ENCODE measurements at places on chromosomes 1 and 21. TPM values are rescaled to one million over a fixed set of nuclear protein-coding genes. Genes with fewer than 3 reads are reported as not detected.

The SPRR5 gene
- not detected for total RNA-seq

The SCAF4 gene
- total RNA-seq, result 10.8 TPM

The AK5 gene
- total RNA-seq, result 3.6 TPM

The PLEKHG5 gene
- total RNA-seq, result 63.7 TPM

The AUNIP gene
- 1.6 TPM for total RNA-seq

The RAB3B gene
- total RNA-seq, result 11.4 TPM

The PRDM16 gene
- total RNA-seq, result 0.12 TPM

The ACTRT2 gene
- not detected for total RNA-seq

The DENND2C gene
- total RNA-seq, result 1.3 TPM

The IRF6 gene
- total RNA-seq, result 0.82 TPM

The GOLT1A gene
- total RNA-seq, result not detected

The NUP210L gene
- total RNA-seq, result not detected

The COL9A2 gene
- 0.12 TPM for total RNA-seq

The MASP2 gene
- total RNA-seq, result not detected

DNA sequence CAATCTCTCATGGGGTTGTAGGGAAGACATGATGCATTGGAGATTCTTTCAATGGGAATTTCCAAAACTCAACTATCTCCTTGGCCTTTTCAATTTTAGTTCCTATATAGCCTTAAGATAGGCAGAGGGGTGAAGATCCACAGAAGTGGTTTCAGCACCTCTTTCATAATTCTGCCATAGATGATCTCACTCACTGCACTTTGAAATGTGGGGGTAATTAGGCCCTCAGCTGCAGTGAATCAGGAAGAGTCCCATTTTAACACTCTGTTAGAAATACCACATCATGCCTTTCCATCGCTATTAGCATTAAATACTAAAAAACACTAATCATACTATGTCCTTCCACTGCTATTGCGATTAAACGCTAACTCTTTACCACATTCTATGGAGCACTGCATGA lies 25.1 kb upstream of the EEIG2 start:
- DNase-seq, result no peak

- DNase-seq, result peak; percentile 76
These were observed 2.2 kb upstream of the IRF6 start for GRCh38 chr1:209808059-209808581.

- no peak for DNase-seq
These were observed 32.5 kb downstream of the PTP4A2 start for GRCh38 chr1:31905681-31906080.

GRCh38 chr1:243596431-243597062 lies 253.5 kb downstream of the AKT3 start:
- no peak for DNase-seq

DNA sequence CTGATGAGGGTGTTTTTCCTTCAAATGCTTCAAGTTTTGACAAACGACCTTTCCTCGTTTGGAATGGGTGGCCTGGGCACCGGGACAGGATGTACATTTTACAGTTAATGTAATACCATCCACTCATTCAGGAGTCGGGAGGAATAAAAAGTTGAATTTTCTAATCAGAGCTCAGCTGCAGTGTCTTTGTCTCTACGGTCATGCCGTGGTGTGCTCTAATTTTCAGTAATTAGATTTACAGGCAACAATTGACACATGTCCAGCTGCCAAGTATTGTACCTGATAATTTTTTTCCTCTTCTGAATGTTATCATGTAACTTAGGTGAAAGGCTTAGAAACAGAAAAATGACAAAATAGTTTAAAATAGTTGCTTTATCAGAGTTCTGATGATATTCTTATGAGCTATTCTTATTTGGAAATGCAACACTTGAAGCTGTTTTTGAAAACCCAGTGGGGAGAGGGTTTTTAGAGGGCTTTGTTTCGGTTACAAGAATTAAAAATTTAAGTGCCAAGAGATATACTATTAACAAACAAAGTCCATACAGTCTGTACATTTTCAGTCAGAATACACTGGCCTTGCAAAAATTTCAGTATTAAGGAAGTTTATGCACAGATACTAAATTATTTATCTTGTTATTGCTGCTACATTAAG lies 1.0 kb downstream of the CDKN2C start:
- DNase-seq, result no peak

DNA sequence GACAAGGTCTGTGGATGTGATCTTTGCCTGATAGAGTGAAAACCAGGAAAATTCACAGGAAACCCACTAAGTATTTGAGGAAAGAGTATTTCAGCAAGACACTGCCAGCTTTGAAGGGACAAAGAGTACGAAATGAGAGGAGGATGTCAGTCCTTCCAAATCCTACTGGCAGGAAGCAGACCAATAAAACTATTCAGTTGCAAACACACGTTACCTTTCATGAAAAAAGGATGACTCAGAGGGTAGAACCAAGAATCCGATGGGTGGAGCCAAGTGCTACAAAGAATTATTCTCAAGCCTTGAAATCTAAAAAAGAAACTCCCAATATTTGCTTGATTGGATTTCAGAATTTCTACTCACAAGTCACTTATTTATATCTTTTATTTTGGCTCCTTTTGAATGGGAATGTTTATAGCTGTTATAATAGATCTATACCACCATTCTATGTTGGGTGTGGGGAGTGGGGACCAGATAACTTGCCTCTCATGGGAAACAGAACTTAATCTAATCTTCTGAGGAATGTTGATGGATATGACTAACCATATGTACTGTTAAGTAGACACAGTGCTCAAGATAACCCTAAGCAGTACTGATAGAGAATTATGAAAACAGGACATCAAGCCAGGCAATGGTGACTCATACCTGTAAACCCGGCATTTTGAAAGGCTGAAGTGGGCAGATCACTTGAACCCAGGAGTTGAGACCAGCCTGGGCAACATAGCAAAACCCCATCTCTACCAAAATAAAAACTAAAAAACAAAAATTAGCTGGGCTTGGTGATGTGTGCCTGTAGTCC lies 19.3 kb upstream of the HEATR1 start:
- no peak for DNase-seq

DNA sequence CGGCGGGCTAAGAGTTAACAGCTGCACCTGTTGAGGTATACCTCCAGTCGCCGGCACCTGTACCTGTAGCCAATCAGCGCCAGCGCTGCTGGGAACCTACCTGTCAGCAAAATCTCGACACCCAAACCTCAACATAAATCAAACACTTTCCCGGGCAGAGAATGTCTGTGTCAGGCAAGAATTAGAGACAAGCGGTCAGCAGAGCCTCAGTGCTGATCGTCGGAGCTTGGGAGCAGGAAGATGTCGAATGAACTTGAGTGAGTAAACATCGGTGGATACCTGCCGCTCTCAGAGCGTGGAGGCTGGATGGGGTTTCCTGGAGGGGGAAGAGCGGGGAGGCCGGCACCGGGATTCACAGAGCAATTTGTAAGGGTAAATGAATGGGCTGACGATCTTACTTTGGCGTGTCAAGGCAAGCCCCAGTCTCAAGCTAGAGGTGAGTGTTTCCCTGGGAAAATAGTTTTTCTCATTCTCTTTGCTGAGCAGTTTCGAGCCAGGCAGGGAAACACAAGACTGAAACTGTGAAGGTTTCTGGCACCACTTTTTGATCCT lies at the start of gene GRHL3:
Gene GRHL3 (plus strand): TSS at position 46 of the 552 bp plus-strand sequence. CDS start 195 bp downstream, at position 241.
- no peak for DNase-seq

- peak; percentile 81 for DNase-seq
These were observed 43.4 kb downstream of the TSNAX start for GRCh38 chr1:231571904-231572303.

- DNase-seq, result no peak
These were observed 4.8 kb upstream of the PTTG1IP start for GRCh38 chr21:44878053-44878982.

DNA sequence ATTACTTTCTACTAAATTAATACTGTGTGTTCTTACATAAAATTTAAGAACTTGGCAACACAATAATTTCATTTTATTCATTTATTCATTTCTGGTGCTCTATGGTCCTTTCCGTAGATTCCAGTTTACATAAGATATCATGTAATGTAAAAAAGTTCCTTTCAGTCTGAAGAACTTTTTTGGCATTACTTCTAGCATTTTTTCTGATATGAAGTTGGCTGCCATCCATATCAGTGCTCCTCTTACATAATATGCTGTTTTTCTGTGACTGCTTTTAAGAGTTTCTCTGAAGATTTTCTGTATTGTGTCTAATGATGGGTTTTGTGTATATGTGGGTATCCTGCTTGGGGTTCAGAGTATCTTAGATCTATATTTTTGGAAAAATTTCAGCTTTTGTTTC lies 34.8 kb downstream of the LIN9 start:
- no peak for DNase-seq

- no peak for DNase-seq
These were observed 24.4 kb downstream of the SZRD1 start for GRCh38 chr1:16391411-16391810.

DNA sequence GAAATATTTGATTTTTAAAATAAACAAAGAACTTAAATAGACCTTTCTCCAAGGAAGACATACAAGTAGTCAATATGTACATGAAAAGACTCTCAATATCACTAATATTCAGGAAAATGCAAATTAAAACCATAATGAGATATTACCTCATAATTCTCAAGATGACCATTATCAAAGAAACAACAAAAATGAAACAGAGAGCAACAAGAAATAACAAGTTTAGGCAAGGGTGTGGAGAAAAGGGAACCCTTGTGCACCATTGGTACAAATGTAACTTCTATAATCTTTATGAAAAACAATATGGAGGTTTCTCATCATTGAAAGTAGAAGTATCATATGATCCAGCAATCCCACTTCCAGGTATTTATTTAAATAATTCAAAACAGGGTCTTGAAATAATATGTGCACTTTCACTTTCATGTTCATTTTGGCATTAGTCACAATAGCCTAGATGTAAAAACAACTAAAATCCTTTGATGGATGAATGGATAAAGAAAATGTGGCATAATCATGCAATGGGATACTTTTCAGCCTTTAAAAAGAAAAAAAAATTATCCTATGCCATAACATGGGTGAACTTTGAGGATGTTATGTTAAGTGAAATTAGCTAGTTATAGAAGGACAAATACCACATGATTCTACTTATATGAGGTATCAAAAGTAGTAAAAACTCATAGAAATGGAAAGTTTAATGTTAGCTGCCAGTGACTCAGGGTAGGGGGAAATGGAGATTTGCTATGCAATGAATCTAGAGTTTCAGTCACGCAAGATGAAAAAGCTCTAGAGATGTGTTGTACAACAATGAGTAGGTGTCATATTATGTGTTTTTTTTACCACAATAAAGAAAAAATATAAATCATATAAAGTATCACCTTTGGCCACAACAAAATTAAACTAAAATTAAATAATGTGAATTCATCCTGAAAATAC lies 114.5 kb upstream of the LYPLAL1 start:
- no peak for DNase-seq

DNA sequence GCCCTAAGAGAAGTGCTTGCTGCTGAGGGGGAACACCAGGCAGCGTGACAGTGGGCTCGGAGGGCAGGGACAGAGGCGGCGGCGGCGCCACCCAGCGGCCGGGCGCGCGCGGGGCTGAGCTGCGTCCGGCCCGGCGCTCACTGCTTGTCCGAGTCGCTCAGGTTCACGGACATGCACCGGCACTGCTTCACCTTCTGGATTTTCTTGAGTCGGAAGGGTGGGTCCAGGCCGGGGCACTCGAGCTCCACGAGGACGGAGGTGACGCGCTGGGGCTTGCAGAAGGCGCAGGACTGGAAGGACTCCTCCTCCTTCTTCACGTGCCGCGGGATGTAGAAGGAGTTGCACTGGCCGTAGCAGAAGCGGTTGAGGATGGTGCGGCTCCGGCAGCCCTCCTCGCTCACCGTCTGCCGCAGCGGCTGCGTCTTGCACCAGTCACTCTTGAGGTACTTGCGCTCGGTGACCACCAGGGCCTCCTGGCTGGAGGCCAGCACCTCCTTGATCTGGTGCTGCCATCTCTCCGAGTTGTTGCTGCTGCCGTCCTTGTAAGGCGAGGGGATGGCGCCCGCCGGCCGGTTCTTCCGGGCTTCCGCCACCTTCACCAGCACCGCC lies 119.0 kb downstream of the GREM2 start:
- no peak for DNase-seq

- no peak for DNase-seq
These were observed 69.5 kb downstream of the FGGY start for GRCh38 chr1:59366346-59366745.

GRCh38 chr1:201181726-201182125 lies 8.9 kb upstream of the IGFN1 start:
- DNase-seq, result no peak

GRCh38 chr1:101086783-101087182 lies 61.2 kb upstream of the DPH5 start:
- no peak for DNase-seq

DNA sequence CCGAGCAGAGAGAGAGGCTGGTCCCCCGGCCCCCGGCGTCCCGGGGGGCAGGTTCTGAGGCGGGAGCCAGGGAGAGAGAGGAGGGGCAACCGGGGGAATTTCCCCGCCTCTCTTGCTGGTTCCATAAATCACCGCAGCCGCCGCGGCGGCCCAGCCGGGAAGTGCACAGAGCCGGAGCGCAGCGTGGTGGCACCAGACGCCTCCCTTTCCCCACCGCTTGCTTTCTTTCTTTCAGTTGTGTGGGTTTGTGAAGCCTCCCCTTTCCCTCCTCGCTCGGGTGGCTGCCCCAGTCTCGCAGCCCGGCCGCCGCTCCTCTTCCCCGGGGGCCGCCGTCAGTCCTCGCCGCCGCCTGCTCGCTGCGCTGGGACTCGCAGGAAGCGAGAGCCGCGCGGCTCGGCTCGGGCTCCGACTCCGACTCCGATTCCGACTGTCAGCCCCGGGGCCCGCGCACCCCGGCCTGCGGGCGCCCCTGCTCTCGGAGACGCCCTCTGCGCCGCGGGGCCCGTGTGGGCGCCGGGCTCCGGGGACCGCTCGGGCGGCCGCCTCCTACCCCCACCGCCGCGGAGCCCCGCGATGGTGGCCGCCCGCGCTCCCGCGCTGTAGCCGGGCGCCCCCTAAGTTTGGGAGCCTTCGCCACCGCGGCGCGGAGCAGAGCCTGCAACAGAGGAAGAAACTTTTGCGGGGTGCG lies at the start of gene CACHD1:
Gene CACHD1 (plus strand): TSS at position 153 of the 688 bp plus-strand sequence. CDS start 616 bp downstream, outside the sequence.
- no peak for DNase-seq

DNA sequence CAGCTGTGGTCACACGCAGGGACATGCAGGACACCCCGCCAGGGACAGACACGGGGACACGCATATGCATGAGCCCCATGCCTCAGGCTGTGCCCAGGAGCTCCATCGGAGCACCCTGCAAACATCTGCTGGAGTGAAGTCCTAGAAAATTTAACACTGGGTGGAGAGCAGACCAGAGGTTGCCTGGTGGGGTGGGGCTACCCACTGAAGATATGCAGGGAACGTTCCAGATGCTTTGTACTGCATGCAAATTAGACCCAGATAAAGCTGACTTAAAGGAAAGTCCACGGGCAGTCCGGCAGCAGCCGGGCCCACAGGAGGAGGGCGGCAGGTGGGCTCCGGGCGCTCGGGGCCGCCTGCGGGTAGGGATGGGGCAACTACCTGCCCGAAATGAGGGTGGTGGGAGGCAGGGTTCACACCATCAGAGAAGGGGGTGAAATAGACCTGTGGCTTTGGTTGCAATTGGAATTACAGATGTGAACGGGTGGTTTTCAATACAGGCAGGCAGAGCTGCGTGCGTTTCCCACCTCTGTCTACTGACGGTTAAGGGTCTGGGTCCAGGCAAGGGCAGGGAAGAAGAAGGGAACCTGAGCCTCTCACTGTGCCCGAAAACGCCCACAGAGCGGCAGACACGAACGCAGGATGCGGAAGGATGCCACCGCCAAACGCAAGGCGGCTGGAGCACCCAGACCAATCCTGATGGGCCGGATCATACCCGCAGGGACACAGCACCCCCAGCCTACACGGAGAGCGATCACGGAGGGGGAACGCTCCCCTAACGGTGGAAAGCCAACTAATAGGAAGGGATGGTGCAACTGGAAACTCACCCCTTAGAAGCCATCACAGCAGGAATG lies 21.0 kb downstream of the CFAP74 start:
- no peak for DNase-seq

GRCh38 chr1:54271341-54271740 lies 71.4 kb downstream of the MRPL37 start:
- DNase-seq, result no peak

- no peak for DNase-seq
These were observed 50.2 kb upstream of the ATP1A1 start for GRCh38 chr1:116322752-116323405.

Data from glomerular endothelial cell (primary cell).